Pulmonary artery endothelial cell (primary cell): ENCODE measurements at places on chromosomes 2 and 18.

- DNase-seq, result no peak
Observed at GRCh38 chr18:48676756-48677368, 138.0 kb downstream of the CTIF start.

GRCh38 chr2:47002480-47003381, 87.1 kb upstream of the MCFD2 start:
- DNase-seq, result no peak

GRCh38 chr2:112683550-112684414, 37.0 kb upstream of the NT5DC4 start:
- DNase-seq, result no peak

GRCh38 chr2:219596954-219597551, 604 bp upstream of the STK11IP start:
- DNase-seq, result no peak

GRCh38 chr18:43744960-43745745, 467.9 kb upstream of the SYT4 start:
- DNase-seq, result no peak

DNA sequence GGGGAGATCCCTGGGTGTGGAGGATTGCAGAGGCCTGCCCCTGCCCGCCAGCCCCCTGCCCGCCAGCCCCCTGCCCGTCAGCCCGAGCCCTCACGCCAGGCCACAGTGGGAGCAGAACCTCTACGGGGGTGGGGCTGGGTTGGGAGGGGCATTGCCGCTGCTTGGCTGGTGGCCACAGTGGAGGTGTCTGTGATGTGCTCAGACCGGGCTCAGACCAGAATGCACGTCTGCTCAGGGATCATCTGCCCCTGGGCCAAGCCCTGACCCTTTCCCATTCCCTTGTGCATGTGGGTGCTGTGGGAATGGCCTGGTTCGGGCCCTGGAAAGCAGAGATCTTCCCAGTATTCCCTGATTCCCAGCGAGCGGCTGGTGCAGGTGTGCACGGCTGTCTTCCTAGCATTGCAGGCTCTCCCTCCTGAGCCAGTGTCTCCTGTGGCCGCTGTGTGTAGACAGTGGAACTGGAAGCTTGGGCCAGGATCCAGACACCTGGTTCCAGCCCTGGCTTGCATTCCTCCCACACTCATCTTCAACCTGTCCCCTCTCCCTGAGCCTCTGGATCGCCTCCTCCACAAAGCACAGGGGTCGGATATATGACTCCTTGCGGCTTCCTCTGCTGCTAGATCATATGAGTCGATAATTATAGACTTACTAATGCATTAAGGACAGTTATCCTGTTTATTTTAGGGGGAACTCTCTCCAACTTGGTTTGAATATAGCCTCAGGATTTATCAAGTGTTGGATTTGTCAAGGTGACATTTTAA, 161.6 kb downstream of the LDLRAD4 start:
- no peak for DNase-seq

GRCh38 chr2:157876066-157876785, at the start of gene ACVR1:
Gene ACVR1, minus strand, starts transcription at chr2:157876330. Its CDS starts 76,837 bp downstream, at chr2:157799493.
- DNase-seq, result peak; percentile 94

- no peak for DNase-seq
Observed at GRCh38 chr2:107721586-107721985, 105.1 kb upstream of the RGPD4 start.

GRCh38 chr2:30272761-30273573, 41.6 kb downstream of the LBH start:
- DNase-seq, result no peak

GRCh38 chr2:138036522-138036921, 72.2 kb downstream of the HNMT start:
- no peak for DNase-seq

GRCh38 chr18:48831802-48832201, 119.0 kb downstream of the SMAD7 start:
- DNase-seq, result no peak

DNA sequence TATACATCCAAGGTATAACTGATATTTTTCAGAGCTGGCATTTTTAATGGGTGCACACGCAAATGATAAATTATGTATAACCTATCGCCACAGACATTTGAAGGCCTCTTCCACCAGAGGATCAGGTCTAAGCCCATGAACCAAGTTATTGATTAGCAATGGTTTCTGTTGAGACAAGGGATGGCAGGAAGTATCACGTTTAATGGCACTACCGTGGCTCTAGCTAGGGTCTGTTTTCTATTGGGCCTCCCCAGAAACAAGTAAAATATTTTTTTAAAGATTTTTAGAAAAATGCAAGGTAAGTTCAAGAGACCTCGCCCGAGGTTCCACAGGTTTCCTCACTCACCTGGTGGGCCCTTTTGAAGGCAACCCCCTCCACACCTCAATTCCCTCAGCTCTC, 667 bp downstream of the GFPT1 start:
- DNase-seq, result no peak

- no peak for DNase-seq
Observed at GRCh38 chr2:151176661-151177060, 85.0 kb downstream of the RBM43 start.

GRCh38 chr2:33529771-33530481, 53.5 kb downstream of the RASGRP3 start:
- DNase-seq, result no peak

DNA sequence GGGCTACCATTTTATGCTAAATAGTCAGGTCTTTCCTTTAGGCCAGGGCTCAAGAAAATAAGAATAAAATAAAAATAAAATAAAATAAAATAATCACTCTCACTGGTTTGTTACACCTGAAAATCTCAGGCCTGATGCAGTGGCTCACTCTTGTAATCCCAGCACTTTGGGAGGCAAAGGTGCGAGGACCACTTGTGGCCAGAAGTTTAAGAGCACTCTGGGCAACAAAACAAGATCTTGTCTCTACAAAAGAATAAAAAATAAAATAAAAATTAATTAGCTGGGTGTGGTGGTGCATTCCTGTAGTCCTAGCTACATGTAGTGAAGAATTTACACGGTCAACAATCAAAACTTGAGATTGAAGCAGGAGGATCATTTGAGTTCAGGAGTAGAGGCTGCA, 159.4 kb downstream of the NRXN1 start:
- DNase-seq, result no peak

GRCh38 chr18:77505499-77505898, 255.9 kb downstream of the GALR1 start:
- DNase-seq, result no peak
